ENCODE measurements at places on chromosomes 5 and 9.

GRCh38 chr5:145396888-145397287 is 438.3 kb downstream of the PRELID2 start:
- no peak for DNase-seq

- DNase-seq: no peak
These were observed 53.8 kb downstream of the KCNV2 start for GRCh38 chr9:2771087-2771486.

- DNase-seq: no peak
These were observed 18.1 kb downstream of the LRRC70 start for GRCh38 chr5:62596691-62597090.

- DNase-seq: peak; percentile 19
These were observed 142.6 kb upstream of the LMX1B start for GRCh38 chr9:126471084-126471624.

GRCh38 chr9:121294151-121294743 is 26.3 kb downstream of the GSN start:
- DNase-seq: no peak

DNA sequence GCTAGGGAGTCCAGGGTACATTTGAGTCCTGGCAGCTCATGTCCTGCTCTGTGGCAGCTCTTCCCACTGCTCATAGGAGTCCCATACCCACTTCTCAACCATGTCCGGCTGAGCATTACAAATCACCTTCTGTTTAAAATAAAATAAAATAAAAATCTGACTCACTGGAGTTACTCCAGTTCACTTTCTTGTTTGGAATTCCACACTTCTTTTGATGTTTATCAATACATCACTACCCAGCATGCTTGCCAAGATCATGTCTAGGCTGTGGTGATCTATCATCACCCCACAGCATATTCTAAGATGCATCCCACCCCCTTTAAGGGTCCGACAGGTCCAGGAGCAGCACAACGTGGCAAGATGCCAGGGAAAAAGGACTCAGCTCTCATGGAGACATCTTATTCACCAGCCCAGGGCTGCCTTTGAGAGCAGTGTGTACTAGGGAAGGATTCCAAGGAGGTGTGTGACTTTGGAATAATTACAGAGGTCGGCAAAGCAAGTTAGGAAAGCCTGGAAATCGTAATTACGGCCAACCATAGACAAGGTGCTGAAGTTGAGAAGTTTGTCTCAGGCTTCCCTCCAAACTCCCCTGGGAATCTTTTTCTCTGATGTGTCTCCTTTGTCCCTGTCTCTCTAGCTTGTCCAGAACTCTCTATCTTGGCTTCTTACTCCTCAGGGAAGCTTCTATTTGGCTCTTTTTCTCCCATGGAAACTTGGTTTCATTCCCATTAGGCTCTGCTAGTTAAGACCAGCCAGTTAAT is 111.4 kb upstream of the SLC1A3 start:
- DNase-seq: no peak

DNA sequence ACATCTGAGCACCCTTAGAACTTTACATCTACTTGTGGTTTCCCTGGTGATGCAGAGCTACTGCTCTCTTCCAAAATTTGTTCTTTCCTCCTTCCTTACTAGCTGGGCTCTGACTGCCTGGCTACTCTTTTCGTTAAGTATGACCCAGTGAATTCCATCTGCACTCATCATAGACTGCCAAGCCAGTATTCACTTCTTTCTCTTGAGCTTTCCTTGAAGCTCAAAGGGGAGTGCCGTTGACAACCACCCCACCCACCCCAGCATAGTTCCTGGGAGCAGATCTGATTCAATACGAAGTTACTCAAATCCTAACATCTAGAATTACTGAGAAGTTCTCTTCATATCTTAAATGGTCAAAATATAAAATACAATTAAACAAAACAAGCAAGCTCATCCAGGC is 190.5 kb downstream of the ADAMTS12 start:
- no peak for DNase-seq

DNA sequence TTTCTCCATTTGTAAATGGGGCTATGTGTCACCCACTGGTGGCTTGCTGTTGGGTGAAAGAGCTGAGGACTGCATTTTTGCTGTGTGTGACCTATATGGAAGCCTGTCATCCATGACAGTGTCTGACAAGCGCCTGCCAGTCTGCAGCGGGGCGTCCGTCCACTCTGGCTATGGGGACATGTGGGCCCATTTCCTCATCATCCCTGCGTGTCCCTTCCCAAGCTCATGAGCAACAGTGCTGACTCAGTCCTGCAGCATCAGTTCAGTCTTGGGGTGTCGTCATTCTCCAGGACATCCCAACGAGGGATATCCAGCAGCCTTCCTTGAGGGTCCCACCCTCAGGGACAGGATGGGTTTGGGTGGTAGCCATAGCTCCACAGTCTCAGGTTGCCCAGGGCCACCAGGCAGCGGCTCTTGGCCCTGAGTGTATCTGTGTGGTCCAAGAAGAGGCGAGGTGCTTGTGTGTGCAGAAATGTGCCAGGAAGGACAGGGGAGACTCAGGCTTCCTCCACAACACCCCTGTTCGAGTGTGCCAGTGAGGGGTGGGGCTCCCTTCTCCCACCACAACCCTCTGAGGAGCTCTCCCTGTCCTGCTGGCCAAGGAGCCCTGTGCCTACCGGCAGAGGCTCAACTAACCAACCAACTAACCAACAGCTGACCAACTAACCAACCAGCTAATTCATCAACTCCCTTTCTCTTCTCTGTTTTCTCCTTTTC is 2.1 kb downstream of the FGD3 start:
- DNase-seq: no peak

- DNase-seq: no peak
These were observed 211.6 kb downstream of the MSX2 start for GRCh38 chr5:174935854-174936474.

GRCh38 chr5:144487761-144488160 is 317.1 kb downstream of the KCTD16 start:
- DNase-seq: no peak

DNA sequence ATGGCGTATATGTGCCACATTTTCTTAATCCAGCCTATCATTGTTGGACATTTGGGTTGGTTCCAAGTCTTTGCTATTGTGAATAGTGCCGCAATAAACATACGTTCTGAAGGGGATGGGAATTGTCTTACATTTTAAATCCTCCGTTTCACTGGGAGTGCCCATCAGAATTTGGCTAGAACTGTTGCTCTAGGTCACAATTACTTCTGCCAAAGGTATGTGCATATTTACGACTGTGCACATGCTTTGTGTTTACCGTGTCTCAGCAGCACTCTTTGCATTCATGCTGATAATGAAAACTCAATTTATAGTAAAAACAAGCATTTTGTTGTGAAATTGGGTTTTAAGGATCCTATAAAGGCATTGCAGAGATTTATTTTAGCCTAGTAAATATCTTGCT is 151.9 kb upstream of the ZNF618 start:
- no peak for DNase-seq

DNA sequence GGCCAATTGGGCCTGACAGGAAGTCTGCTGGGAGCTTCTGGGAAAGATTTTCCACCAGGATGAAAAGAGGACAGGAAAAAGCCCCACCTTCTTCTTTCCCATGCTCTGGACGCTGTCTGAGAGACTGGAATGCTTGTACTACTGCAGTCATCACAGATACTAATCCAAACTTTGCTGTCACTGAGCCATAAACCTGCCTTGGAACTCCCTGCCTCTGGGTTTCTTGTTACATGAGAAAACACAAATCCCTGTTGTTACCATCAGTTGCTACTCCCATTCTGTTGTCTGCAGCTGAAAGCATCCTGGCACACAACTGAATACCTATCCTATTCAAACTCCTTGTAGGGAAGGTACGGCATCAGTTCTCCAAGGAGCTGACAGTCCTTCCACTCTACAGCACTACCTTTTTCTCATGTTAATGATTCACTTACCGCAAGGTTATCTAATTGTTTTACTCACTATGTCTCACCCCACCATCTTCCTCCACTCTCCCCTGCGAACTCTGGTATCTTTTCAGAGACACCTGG is 167.5 kb downstream of the CDK5RAP2 start:
- DNase-seq: no peak

DNA sequence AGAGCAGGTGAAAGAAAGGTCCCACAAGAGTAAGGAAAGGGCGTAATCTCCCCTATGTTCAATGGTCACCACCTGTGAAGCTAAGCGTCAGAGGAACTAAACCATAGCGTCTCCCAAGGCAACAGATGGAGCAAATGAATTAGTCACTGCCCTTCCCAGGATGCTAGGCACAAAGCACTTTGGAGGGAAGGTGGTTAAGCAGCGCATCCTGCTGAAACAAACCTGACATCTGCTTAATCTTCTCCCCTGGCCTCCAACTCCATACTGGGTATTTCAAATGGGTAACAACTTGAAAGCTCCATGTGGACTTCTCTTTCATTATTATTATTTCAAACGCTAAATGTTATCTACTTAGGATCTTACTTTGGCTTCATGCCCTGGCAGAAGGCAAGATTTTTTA is 227.3 kb downstream of the MLLT3 start:
- no peak for DNase-seq

DNA sequence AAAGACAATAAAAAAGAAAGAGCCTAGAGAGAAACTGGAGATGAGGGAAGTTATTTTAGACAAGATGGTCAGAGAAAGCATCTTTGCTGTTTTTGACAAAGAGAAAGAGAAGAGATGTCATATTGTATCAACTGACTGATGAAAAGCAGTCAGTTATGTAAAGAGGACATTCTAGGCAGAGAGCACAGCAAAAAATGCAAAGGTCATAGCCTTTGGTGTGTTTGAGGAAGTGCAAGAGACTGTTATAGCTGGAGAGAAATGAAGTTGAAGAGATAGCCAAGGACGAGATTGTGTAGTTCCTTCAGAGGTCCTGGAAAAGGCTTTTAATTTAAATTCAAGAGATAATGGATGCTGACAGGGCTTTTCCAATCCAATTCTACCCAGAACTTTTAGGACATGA is 342.4 kb downstream of the RASEF start:
- no peak for DNase-seq

DNA sequence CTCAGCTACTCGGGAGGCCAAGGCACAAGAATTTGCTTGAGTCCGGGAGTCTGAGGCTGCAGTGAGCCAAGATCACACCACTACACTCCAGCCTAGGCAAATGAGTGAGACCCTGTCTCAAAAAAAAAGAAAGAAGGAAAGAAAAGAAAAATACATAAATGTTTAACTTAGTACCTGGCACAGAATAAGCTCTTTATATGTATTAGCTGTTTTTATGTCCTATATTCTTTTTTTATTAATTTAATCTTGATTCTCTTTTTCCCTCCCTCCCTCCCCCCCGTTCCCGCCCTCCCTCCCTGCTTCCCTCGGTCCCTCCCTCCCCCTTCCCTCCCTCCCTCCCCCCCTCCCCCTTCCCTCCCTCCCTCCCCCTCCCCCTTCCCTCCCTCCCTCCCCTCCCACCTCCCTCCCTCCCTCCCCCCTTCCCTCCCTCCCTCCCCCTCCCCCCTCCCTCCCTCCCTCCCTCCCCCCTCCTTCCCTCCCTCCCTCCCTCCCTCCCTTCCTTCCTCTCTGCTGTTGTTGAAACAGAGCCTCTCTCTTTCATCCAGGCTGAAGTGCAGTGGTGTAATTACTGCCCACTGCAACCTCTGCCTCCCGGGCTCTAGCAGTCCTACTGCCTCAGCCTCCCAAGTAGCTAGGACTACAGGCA is 135.8 kb upstream of the GRHPR start:
- no peak for DNase-seq

DNA sequence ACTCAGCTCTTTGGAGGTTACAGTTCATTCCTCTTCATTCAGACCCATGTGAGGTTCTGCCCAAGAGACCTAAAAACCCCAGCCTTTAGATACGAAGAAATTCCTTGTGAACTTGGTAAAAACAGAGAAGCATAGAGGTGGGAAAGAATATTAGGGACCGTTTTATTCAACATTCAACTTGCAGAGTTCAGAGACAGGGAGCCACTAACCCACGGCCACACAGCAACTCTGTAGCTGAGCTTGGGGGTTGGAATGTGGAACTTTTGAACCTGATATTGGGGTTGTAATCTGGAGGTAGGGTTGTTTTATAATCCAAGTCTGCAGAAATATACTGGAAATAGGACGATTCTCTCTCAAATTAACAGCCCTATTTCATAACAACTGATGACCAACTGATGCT is 10.8 kb upstream of the BOD1 start:
- no peak for DNase-seq

GRCh38 chr5:5542654-5543053 is 120.2 kb downstream of the ICE1 start:
- no peak for DNase-seq

- no peak for DNase-seq
These were observed 7.9 kb downstream of the TXN start for GRCh38 chr9:110248361-110248760.

DNA sequence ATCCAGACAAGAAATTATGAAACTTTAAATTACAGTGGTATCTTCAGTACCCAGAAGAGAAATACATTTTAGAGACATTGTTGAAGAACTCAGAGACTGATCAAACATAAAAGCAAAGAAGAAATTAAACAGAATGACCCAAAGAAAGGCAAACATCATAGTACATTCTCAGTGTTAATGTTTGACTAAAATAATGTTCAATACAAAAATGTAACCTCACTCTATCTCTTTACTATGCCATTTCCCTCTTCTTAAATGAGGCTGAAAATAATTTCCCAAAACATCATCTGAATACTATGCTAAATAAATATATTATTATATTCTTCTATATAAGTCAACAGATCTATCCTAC is 22.8 kb downstream of the TMEM161B start:
- no peak for DNase-seq

- DNase-seq: no peak
These were observed 59.2 kb downstream of the RIC1 start for GRCh38 chr9:5688109-5688508.

GRCh38 chr5:112293587-112293986 is 125.5 kb downstream of the EPB41L4A start:
- DNase-seq: no peak

DNA sequence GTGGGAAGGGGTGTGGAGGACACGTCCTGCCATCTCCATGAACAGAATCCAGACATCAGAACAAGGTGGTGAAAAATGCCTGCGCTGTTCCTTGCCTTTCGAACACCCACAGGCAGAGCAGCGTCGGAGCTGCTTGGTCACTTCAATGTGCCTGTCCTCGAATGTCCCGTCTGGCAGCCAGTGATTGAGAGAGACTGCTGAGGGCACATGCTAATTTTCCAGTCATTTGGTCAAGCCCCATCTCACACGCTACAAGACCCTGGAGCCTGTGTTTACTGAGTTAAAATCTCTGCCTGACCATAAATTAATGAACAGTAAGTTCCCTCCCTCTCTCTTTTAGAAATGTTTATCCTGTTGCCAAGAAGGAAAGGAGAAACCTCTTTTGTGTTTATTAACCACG is 149.3 kb downstream of the NTRK2 start:
- DNase-seq: no peak

GRCh38 chr5:17089690-17090089 is 127.7 kb upstream of the BASP1 start:
- no peak for DNase-seq

DNA sequence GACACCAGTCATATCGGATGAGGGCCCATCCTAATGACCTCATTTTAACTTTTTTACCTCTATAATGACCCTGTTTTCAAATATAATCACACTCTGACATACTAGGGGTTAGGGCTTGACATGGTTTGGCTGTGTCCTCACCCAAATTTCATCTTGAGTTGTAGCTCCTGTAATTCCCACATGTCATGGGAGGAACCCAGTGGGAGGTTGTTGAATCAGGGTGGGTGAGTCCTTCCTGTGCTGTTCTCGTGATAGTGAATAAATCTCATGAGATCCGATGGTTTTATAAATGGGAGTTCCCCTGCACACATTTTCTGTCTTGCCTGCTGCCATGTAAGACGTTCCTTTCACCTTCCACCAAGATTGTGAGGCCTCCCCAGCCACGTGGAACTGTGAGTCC is 71.8 kb downstream of the THBS4 start:
- DNase-seq: no peak

- DNase-seq: no peak
These were observed 22.2 kb downstream of the SHB start for GRCh38 chr9:38046661-38047300.

GRCh38 chr9:6829027-6829426 is 71.3 kb downstream of the KDM4C start:
- DNase-seq: no peak
